ENCODE measurements at places on chromosomes 3 and 15.

- no peak for DNase-seq
Observed at GRCh38 chr3:26029321-26029720, 239.4 kb downstream of the OXSM start.

- DNase-seq: no peak
Observed at GRCh38 chr3:186939536-186939935, 9.2 kb downstream of the ST6GAL1 start.

DNA sequence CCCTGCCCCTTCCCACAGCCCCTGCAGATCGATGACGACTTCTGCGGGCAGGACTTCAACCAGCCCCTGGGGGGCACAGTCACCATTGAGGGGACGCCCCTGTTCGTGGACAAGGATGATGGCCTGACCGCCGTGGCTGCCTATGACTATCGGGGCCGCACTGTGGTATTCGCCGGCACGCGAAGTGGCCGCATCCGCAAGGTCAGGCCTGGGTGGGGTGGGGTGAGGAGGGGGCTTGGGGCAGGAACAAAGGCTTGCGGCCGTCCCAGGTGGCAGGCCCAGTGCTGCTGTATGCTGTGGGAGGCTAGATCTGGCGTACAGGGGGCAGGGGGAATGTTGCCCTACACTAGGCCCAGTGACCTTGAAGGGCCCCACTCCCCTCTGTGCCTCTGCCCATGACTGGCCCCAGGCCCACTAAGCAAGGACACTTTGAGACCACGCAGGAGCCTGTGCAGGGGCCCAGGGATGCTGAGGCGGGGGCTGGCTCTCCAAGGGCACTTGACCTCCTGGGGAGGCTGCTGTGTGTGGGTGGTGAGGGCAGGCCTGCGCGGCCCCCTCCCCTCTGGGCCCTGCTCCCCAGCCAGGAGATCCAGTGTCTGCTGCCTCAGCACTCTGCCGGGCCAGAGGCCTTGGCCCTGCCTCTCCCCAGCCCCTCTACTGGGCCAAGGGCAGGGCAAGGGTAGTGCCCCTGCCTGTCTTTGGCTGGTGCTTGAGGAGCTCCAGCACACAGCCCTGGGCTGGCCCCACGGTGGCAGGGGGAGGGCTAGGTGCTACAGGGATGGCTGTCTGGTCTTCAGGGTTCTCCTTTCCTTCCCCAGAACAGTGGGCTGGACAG is 8.7 kb downstream of the PLXNA1 start:
- no peak for DNase-seq

DNA sequence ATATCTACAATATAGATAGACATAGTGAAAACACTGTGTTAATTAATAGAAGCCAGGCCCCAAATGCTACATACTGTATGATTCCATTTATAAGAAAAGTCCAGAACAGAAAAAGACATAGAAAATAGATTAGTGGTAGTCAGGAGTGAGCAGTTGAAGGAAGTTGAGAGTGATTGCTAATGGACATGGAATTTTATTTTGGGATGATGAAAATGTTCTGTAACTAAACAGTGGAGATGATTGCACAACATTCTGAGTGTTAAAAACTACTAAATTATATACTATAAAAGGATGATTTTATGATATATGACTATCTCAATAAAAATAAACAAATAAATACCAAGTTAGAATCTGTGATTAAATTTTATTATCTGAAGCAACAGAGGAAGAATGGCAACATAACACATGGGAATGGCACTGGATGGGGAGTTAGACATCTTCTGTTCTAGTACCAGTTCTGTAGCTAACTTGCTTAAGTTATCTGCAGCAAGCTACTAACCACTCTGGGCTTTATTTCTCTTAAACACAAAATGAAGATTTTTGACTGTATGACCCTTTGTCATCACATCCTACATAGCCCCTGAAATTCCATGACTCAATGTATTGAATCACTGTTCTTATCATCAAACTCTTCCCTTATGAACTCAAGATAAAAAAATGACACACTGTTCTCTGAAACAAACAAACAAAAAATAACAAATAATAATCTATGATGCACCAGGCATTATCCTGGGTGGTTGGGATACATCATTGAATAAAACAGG is 612.7 kb downstream of the TBL1XR1 start:
- DNase-seq: no peak

- DNase-seq: no peak
Observed at GRCh38 chr3:98968347-98968746, 66.9 kb upstream of the DCBLD2 start.

- DNase-seq: no peak
Observed at GRCh38 chr15:34252545-34252944, 27.7 kb downstream of the EMC4 start.

DNA sequence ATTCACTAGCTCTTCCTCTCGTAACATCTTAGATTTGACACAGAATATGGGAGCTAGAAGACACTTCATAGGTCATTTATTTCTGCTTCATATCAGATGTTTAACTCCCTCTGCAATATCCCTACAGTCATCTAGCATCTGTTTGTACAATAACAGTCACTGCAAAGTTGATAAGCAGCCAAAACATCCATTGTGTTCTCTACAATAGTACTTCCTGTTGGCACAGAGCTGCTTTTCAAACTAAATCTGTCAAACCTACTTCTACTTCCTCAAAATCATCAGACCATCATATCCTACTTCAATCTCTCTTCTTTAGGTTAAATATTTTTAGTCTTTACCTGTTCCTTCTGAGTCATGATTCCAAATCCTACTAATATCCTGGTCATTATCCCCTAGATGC is 233.2 kb downstream of the FGF12 start:
- DNase-seq: no peak

DNA sequence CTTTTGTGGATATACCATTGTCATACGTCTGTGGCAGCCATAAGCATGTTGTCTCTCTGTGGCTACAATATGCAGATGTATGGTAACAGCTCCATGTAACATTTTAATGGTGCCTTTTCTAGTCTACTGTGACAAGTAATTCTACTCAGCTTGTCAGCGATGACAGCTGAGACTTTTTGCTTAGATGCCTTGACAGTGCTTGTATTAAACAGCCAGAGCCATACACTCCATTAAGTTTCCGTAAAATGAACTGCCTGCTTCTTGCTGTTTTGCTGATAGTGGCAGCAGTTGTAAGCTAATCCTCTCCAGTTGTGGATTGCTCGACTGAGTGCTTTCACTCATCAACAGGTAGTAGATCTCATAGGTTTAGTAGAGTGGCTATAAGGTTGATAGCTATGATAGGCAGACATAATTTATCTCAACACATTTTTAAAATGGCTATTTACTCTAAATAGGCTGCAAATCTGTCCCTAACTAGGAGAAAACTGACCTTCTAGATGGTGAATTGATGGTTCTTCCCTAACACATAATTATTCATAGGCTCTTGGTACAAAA is 260.2 kb upstream of the NAALADL2 start:
- DNase-seq: no peak

DNA sequence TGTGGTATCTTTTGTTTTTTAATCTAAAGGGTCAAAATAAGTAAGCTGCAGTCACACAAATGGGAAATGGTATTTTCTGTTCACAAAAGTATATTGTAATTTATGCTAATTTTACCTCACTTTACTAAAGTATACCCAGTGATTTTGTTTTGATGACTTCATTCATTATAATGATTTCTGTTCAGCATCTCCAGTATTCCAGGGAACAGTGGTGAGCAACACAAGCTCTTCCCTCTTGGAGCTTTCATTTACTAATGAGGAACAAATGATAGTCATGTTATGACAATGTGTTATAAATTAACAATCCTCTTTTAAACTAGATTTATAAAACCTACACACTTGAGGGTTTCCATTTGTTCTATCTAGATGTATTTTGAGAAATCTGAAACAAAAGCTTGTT is 20.5 kb upstream of the EIF3J start:
- no peak for DNase-seq

DNA sequence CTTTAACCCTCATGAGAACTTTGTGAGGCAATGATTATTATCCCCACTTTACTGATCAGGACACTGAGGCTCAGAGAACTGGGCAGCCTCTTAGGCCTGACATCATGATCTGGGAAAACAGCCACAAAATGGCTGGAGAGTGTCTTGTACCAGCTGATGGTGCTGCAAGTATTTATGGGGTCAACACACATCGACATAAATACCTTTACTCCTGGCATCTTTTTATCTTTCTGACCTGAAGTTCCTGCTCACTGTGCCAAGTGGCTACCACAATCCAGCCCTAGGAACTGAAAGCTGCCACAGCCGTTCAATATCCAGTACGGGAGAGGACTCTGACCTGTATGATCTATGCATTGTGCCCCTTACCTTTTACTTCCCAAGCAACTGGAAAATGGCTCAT is 29.2 kb upstream of the MUC13 start:
- no peak for DNase-seq

GRCh38 chr15:62847900-62848489 is 194.6 kb upstream of the TPM1 start:
- DNase-seq: peak; percentile 10

- peak; percentile 96 for DNase-seq
Observed at GRCh38 chr15:85412956-85413854, 32.8 kb downstream of the AKAP13 start.

- no peak for DNase-seq
Observed at GRCh38 chr15:32861761-32862160, 144.0 kb downstream of the GREM1 start.

DNA sequence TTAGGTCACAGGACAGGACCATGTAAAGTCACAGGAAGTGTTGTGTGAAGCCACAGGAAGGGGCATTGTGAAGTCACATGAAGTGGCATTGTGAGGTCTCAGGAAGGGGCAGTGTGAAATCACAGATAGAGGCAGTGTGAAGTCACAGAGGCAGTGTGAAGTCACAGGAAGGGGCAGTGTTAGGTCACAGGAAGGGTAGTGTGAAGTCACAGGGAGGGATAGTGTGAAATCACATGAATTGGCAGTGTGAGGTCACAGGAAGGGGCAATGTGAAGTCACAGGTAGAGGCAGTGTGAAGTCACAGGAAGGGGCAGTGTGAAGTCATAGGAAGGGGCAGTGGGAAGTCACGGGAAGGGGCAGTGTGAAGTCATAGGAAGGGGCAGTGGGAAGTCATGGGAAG is 37.9 kb downstream of the GASK1A start:
- DNase-seq: no peak

GRCh38 chr15:27456807-27457206 is 485.8 kb downstream of the GABRG3 start:
- no peak for DNase-seq

GRCh38 chr3:160247766-160248165 is 22.5 kb downstream of the C3orf80 start:
- DNase-seq: no peak

GRCh38 chr15:81299630-81300273 is 24.2 kb downstream of the STARD5 start:
- no peak for DNase-seq

- no peak for DNase-seq
Observed at GRCh38 chr3:16808393-16809107, 76.2 kb upstream of the PLCL2 start.

GRCh38 chr3:187150186-187150585 is 10.9 kb upstream of the RPL39L start:
- no peak for DNase-seq

- no peak for DNase-seq
Observed at GRCh38 chr3:170644711-170645110, 58.8 kb upstream of the SLC7A14 start.

- no peak for DNase-seq
Observed at GRCh38 chr3:119403201-119403600, 60.2 kb downstream of the TMEM39A start.

GRCh38 chr3:160162440-160162839 is 62.8 kb upstream of the C3orf80 start:
- DNase-seq: no peak

DNA sequence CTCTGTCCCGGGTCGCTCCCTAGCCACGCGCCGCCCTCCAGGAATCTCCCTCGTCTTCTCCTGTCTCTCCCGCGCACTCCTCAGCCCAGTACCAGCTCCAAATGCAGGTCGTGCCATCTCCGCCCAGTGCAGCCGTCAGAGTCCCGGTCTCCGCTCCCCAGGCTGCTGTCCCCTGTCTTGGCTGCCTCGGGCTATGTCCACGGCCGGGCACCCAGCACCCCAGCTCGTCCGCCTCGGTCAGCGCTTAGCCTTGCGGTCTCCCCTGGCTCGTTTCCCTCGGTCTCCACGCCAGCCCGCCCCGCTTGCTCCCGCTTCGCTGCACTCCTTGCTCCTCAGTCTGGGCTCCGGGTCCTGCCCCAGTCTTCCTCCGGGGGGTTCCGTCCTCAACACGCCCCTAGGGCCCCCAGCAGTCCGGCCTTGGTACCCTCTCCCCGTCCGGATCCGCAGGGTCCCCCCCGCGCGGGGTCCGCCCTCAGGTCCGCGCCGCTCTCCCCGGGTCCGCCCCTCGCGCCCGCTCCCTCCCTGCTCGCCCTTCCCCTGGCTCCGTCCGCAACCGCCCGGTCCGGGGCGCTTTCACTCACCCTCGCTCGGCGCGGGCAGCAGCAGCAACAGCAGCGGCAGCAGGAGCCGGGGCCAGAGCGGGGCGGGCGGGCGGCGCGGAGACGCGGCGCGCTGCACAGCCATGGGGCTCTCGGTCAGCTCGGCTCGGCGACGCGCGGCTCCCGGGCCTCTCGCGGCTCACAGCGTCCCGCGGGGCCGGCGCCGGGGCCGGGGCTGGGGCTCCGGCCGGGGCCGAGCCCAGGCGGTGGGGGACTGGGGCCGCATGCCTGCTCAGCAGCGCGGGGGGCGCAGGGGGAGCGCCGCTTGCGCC is 462 bp downstream of the IGDCC3 start:
- no peak for DNase-seq

GRCh38 chr15:51155016-51155580 is 60.4 kb upstream of the TNFAIP8L3 start:
- DNase-seq: no peak

DNA sequence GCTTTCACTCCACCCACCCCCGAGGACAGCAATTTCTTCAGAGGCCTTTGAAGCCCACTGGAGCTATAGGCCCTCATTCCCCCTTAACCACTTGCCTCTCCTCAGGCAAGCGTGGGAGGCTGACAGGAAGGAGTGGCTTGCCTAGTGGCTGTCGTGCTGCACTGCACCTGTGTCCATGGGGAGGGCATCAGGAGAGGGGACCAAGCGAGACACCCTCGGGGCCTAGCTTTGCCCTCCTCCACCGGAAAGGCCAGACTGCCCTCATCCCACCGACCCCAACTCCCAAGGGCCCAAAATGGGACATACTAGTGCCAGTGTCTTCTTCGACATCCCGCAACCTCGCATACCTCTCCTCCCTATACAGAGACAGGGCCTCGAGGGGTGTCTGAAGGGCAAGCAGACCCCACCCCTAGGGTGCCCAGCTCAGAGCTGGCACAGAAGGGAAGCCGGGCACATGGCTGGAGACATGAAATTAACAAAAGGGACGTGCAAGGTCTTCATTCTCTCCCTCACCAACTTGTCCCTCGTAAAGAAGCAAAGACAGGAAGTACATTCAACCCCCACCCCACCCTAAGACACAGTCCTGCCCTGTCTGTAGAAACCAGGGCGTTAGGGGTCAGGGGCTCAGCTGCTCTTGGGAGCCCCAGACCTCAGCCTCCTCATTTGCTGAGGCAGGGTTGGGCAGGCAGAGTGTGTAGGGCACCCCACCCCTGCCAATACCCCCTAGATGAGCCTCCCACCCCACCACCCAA is 24.3 kb downstream of the VIPR1 start:
- no peak for DNase-seq

Data from GM12864 (cell line).